Renal pelvis (tissue), 12 donors: ENCODE measurements at places on chromosomes 1 and 21.

DNA sequence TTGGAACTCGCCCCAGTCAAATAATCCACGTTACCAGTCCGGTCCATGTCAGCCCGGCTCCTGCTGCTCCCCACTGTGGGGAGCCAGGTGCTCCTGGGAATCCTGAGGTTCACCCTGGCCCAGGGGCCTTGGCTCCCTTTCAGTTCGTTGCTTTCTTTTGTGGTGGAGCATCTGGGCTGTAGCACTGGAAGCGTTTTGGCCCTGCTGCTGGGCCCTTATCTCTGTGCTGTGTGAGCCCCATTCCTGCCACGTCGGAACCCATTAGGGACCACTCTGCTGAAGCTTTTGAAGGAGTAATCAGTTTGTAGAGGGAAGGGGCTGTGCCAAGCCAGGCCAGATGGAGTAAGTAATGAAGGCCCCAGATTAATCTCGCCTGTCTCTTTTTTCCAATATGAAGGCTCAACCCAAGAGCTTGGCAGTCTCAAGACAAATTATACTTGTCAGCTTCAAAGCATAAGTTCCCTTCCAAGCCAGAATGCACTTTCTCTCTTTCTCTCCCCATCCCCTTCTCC is 82.3 kb downstream of the PGM1 start:
- no peak for DNase-seq

DNA sequence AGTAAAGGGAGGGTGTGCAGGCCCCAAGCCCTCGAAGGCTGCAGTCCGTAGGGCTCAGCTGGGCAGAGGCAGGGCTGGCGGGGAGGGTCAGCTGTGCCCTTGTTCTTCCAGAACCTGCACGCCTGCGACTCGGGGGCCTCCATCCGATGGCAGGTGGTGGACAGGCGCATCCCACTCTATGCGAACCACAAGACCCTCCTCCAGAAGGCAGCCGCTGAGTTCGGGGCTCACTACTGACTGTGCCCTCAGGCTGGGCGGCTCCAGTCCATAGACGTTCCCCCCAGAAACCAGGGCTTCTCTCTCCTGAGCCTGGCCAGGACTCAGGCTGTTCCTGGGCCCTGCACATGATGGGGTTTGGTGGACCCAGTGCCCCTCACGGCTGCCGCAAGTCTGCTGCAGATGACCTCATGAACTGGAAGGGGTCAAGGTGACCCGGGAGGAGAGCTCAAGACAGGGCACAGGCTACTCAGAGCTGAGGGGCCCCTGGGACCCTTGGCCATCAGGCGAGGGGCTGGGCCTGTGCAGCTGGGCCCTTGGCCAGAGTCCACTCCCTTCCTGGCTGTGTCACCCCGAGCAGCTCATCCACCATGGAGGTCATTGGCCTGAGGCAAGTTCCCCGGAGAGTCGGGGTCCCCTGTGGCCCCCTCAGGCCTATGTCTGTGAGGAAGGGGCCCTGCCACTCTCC is 13.6 kb upstream of the LRRC3 start:
- DNase-seq, result no peak

GRCh38 chr1:145701306-145701862 is 5.8 kb downstream of the PDZK1 start:
- no peak for DNase-seq

- no peak for DNase-seq
Measured at GRCh38 chr21:36791180-36791579, 92.3 kb downstream of the SIM2 start.

GRCh38 chr1:54120698-54121481 is 31.9 kb downstream of the CDCP2 start:
- no peak for DNase-seq

GRCh38 chr1:109718495-109718894 is 6.4 kb downstream of the GSTM5 start:
- no peak for DNase-seq

DNA sequence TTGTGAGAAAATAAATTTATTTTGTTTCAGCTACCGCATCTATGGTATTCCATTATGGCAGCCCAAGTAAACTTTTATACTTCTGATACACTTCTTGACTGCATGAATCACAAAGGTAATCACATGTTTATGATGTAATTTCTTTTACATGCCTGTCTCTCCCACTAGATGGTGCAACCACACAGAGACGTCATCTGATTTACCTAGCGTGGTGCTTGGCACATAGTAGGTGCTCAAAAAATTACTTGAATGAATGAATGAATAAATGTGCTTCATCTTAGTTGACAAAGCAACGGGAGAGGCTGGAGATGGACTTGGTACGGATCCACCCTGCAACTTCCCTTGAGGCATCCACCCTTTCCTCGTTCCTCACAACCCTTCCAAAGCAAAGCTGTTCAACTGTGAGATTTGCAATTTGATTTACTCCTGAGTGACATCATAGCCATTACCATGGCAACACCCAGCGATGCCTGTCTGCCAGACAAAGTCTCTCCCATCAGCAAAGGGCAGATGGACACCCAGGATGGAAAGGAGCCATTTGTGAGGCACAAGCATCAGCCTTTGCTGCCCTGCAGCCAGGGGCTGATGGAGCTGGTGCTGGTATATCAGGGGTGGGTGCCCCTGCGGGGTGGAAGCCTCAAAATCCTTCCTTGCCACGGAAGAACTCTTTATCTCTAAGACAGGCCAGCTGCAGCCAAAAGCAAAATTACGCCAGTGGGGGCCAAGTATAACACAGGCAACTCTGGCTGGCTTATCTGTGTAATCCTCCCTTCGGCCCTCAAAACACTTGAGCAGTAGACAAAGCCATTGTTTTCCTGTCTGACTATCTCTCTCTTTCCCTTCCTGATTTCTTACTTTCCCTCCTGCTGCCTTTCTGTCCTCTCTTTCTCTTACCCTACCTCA is 18.9 kb upstream of the VWA5B1 start:
- DNase-seq, result no peak

GRCh38 chr1:86339014-86339812 is 56.9 kb downstream of the ODF2L start:
- DNase-seq, result no peak

DNA sequence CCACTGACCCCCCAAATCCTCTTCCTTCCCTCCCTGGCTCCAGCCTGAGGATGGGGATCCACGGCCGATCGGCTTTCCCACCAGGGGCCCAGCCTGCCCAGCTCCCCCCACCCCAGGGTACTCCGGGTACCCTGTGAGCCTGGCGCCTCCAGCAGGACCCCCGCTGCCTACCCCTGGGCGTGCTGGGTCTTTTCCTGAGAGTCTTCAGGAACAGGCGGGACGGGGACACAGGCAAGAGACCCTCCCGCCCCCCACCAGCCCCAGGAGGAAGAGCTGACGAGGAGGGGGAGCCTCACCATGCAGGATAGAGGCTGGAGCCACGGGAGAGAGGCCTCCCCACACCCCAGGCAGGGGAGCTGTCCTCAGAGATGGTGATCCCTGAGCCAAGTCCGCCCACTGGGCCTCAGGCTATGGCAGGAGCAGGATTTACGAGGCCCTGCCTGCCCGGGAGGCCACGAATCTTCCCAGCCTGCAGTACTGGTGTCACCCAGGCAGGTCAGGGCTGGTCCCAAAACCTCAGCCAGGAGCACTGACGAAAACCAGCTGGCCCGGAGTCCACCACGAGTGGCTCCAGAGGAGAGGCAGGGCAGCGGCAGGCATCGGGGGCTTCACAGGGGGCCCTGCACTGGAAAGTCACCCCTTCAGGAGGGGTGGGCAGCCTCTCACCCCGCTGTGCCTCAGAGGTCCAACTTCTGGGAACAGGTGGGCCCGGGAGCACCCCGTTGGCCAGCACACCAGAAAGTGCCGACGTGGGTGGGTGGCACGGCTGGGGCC is 58.0 kb downstream of the MEGF6 start:
- peak; percentile 77 for DNase-seq

GRCh38 chr1:180415985-180416633 is 86.3 kb downstream of the ACBD6 start:
- no peak for DNase-seq

GRCh38 chr1:6418668-6419396 is 887 bp downstream of the HES2 start:
- no peak for DNase-seq

DNA sequence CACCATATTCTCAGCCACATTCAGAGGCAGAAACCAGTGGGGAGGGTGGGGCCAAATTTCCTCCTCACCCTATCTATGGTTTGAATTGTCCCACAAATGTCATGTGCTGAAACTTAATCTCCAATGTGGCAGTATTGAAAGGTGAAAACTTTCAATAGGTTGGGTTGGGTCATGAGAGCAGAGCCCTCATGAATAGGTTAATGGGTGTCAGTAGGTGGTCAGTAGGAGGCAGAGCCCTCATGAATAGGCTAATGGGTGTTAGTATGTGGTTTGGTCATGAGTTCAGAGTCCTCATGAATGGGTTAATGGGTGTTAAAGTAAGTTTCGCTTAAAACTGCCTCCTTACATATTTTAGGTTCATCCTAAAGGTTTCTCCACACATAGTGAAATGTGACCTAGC is 170.0 kb downstream of the FCRL5 start:
- no peak for DNase-seq

GRCh38 chr1:47182676-47183235 is 7.1 kb downstream of the PDZK1IP1 start:
- no peak for DNase-seq

GRCh38 chr1:240401731-240402130 is 210.2 kb downstream of the GREM2 start:
- no peak for DNase-seq

- DNase-seq, result no peak
Measured at GRCh38 chr1:29658688-29659087, 422.4 kb downstream of the PTPRU start.

DNA sequence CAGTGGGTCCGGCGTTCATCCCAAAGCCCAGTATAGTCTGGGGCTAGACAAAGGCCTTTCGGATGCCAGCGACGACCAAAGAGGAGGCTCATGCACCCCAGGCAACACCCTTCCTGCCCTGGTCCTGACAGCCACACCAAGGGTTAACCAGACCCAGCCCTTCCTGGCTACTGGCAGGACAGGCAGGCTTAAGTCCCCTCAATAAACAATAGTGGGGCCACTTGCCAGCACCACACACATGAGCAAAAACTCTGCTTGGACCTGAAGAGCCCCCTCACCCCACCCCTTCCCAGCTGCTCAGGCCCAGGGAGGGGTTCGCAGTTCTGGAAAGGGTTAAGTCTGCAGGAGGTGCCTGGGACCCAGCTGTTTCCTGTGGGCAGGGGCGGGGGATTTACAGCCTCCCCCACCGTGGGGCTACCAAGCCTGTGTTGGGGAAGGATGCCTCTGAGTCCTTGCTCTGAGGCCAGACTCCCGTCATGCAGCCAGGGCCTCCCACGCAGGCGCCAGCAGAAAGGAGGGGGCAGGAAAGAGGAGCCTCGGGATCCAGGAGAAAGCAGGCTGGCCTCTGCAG is 18.2 kb downstream of the PHLDA3 start:
- peak; percentile 87 for DNase-seq

DNA sequence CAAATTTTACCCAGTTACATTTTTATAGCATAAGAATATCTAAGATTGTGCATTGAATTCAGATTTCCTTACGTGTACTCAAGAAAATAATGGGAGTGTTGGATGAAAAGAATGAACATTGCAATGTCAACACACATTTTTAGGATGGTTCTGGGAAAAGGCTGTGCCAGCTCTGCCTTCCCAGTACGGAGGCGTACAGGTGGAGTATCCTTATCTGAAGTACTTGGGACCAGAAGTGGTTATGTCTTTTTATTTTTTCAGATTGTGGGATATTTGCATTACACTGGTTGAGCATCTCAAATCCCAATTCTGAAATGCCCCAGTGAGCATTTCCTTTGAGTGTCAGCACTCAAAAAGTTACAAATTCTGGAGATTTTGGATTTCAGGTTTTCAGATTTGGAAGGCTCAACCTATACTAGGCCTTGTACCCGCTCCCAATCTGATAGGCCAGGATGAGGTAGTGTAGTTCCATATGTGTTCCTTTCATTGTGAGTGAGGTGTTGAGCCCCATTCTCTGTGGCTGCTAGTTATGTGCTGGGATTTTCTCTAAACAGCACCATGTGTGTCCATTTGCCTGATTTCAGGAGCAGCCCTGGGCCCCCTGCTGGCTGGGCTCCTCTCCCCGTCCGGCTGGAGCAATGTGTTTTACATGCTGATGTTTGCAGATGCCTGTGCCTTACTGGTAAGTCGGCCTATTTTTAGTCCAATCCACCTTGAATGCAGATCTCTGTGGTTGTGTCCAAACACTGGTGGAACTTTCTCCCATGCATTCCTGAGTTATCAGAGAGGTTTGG is 60.8 kb downstream of the SLC37A1 start:
- DNase-seq, result no peak

DNA sequence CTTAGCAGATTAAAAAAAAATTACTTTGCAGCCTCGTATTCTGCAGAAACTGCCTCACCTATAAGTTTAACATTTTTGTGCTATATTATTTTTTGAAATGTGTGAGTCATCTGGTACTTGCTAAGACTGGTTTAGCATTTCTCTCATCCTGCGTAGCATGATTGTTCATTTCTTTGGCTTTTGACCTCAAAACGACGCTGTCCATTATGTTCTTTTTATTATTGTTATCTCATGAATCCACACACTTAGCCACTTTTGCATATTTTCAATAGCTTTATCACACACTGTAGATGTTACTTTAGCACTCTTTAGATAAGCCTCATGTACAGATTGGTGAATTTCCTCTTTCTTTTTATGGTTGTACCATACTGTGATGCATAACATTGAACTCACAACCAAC is 1004.9 kb upstream of the NCAM2 start:
- DNase-seq, result no peak

GRCh38 chr1:7401814-7402547 is 369.1 kb upstream of the VAMP3 start:
- no peak for DNase-seq

DNA sequence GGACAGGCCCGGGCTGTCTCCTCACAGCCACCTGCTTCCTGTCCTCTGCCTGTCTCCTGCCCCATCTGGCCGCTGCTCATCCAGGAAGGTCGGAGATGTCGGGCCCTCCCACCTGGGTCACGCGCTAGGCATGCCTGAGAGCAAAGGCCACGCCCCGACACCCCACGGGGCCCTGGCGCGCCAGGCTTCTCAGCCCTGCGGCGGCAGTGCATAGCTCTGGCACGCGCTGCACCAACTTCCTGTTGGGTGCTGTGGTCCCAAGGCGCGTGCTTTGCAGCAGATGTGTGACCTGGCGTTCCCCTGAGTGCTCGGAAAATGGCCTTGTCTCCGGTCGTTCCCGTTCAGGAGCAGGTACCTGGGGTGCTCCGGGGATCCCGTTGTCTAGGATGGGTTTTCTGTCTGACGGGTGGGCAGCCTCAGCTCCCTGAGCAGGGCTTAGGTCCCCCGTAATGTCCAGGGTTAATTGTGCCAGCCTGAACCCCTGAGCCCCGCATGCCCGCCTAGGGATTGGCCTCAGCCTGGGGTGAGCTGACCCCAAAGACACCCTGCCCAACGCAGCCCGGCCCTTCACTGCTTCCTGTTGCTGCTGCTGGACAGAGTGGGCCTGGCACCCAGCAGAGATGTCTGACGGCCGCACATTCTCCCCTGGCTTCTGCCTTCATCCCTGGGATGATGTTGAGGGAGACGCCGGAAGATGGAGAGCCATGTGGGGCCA is 19.4 kb upstream of the KCNAB2 start:
- DNase-seq, result no peak

GRCh38 chr1:236602171-236602570 is 2.1 kb downstream of the HEATR1 start:
- no peak for DNase-seq
